ENCODE measurements at places on chromosomes 11 and 22.
A peak's percentile ranks its signal among the peaks of the same experiment; 100 is the strongest.

DNA sequence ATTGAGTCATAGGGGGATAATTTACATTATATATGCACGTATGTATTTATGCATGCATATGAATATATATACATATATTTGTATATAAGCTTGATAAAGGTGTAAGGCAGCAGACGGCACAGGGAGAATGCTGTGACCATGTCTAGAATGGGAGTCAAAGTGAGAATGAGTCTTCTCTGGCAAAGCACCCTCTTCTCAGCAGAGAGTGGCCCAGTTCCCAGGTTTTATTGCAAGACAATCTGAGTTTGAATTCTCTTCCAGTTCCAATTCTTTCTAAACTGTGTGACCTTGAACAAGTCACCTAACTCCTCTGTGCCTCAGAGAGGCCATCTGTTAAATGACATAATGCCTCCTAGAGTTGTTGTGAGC, 13.8 kb downstream of the EHF start:
- no peak for DNase-seq

DNA sequence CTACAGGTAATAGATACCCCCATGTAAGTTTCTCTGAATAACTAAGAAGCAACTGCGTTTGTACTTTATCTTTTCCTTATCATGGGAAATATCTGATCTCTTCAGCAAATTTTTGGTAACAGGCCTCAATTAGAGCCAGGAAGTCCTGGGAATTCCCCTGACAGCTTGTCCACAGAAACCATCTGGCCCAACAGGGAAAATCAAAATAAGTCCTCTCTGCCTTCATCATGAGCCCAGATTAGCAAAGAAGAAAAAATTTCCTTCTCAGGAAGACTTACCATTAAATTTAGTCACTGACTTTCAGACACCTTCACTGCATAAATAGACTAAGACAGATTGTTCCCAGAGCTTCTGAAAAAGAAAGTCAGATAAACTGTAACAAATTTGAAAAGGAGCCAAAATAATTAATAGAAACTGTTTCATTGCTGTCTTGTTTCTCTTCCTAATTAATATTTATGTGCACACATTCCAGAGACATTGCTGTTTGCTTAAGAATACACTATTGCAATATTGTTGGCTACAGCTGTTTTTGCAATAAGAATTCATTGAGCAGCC, 278.1 kb upstream of the FAT3 start:
- DNase-seq: no peak

- peak; percentile 34 for DNase-seq
These were observed 862 bp upstream of the CENATAC start for GRCh38 chr11:118996926-118997626.

DNA sequence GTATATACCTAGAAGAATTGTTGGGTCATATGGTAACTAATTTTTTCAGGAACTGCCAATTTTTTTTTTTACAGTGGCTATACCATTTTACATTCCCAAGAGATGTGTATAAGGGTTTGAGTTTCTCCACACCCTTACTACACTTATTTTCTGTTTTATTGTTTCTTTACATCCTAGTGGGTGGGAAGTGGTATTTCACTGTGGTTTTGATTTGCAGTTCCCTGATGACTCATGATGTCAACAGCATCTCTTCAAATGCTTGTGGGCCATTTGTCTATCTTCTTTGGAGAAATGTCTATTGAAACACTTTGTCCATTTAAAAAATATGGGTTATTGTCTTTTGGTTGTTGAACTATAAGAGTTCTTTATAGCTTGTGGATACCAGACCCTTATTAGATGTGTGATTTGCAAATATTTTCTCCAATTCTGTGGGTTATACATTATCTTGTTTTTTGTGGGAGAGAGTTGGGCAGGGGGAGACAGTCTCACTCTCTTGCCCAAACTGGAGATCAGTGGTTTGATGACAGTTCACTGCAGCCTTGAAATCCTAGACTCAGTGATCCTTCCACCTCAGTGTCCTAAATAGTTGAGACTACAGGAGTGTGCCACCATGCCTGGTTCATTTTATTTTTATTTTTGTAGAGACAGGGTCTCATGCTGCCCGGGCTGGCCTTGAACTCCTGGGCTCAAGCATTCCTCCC, 30.3 kb upstream of the PISD start:
- DNase-seq: no peak

- DNase-seq: no peak
These were observed 5.8 kb downstream of the THRSP start for GRCh38 chr11:78069465-78069864.

GRCh38 chr11:6433998-6434660, 6.7 kb downstream of the HPX start:
- DNase-seq: no peak

- DNase-seq: no peak
These were observed 269.3 kb upstream of the MPPED2 start for GRCh38 chr11:30855383-30856006.

GRCh38 chr11:61110255-61111049, 8.2 kb downstream of the CD5 start:
- no peak for DNase-seq

DNA sequence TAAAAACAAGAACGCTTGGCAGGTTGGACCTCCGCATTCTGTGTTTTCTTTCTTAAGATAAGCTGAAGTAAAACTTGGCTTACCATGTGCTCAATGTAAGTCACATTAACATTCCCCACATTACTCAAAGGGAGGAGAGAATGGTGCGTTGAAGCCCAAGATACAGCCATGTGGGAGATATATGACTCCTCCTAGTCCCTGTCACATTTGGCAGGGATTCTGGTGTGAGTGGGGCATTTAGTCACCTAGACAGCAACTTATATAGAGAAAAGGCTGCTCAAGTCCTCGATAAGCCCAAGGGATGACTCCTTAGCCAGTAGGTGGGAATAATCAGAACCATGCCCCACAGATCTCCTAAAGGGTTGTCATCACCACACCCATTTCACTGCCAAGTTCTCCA, 4.6 kb downstream of the PRSS23 start:
- DNase-seq: no peak

GRCh38 chr11:97158243-97158642, 768.4 kb downstream of the JRKL start:
- no peak for DNase-seq

- peak; percentile 33 for DNase-seq
These were observed 11.5 kb downstream of the C1QTNF6 start for GRCh38 chr22:37176464-37177061.

DNA sequence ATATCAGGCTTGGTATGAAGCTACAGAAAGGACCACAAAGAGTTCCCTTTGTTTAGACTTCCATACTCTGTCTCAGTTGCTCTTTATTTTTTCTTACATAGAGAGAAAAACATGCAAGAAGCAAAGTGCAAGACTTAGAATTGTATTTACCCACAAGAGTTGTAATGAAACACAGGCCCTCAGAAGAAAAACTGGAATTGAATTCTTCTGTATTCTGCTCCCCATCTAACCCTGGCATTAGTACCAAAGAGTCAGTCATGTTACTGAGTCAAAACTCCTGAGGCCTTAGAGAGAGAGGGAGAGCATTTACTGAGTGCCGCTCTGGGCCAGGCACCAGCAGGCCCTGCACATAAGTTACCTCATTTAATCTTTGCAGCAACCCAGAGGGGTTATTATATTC, 43.9 kb upstream of the DLAT start:
- no peak for DNase-seq

- DNase-seq: no peak
These were observed 36.5 kb downstream of the GRIK4 start for GRCh38 chr11:120547811-120548681.

DNA sequence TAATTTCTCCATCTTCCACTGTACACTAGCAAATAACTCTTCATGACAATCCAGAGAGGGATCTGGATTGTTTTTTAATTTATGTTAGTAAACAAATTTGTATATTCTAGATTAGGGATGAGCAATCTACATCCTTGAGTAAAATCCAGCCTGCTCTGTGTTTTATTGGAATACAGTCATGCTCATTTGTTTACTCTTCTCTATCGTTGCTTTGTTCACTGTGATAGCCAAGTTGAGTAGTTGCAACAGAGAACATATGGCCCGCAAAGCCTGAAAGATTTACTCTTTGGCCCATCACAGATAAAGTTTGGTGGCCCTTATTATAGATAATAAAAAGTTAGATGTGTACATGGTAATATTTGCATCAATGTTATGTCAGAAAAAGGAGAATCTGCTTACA, 6.2 kb upstream of the BLID start:
- no peak for DNase-seq

- DNase-seq: no peak
These were observed 101.9 kb downstream of the ARL14EP start for GRCh38 chr11:30424844-30425243.

DNA sequence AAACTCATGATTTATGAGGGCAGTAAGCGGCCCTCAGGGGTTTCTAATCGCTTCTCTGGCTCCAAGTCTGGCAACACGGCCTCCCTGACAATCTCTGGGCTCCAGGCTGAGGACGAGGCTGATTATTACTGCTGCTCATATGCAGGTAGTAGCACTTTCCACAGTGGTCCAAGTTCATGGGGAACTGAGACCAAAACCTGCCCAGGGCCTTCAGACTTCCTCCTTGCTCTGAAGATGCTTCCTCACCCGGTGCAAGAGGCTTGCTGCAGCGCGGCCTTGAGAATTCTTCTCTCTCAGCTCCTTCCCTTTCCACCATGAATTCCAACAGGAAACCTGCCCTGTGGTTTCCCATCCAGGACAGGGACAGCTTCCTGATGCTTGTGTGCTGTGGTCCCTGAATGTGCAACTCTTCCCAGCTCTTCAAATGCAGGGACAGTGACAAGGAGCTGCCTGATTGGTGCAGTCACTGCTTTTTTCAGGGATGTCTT, 53.9 kb downstream of the GGTLC2 start:
- DNase-seq: no peak

DNA sequence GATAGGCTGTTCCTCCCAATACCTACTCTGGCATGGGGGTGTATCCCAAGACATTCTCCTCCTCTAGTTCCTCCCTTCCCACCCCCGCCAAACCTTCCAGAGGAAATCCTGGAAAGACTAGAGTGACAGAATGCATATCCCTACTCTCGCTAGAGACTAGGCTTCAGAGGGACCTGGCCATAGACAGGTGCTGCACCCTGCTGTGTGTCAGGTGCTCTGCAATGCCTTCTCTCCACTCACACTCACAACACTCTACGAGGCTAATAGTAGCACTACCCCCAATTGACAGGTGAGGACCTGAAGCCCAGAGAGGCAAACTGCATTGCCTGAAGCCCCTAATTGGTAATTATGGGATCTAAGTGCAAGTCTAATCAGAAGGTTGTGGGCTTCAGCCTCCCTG, 46.2 kb upstream of the LMO1 start:
- no peak for DNase-seq

DNA sequence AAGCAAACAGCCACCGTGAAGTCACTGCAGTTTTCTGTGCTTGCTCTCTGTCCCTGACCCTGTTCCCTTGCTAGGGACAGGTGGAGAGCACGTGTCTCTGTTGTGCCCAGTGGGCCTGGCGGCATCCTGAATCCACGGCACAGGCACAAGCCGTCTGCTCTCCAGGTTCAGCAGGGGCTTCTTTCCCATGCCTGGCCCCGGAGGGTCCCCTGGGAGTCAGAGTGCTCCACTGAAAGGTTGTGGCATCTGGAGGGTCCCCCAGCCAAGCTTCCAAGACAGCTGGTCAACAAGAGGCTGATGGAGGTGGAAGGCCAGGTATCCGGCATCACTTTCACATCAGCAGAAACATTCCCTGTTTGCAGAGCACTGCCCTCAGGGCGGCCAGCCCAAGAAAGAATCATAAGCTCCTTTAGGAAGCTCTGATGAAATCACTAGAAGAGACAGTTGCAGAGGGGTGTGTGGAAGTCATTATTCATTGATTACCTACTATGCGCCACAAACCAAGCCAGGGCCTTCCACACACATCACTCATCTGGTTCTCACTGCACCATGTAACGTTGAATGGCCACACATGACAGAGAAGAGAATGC, 346.4 kb upstream of the B3GAT1 start:
- DNase-seq: no peak

DNA sequence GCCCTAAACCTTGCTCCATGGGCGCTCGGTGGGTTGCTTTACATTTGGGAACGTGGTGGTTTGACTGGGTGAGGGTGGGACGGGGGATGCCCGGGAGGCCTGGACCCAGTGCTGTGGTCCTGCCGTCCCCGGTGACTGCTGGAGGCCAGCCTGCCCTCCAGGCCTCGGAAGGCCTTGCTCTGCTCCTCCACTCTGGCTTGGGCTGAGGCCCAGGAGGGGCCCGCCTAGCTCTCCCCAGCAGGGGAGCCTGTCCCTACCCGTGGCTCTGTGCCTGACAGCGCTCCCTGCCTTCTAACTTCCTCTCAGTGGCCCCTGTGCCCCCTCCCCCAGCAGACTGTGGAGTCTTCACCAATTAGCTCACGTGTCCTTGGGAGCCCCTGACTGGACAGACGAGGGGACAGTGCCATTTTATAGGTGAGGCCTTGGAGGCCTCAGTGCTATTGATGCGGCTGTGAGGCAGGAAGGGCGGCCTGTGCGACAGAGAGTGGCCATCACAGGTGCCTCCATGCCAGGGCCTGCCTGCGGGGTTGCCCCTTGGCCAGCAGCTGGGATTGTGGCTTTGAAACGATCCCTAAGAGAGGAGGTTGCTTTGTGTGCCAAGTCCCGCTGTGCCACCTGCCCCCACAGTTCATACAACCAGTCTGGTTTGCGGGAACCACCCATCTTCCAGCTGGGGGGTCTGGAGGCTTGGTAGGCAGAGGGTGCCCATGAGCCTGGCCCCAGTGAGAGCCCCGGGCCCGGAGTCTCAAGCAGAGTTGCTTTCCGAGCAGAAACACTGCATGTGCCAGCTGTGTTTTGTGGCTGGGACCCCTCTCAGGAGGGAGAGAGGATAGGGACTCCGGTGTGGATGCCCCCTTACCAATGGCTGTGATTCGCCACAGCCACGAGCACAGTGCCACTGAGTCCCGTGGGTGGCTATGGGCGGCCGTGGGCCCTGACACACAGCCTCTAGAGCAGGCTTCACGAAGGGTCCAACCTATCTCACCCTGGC, 17.7 kb downstream of the TPCN2 start:
- no peak for DNase-seq

All from activated CD4-positive, CD25-positive, alpha-beta regulatory T cell treated with anti-CD3 and anti-CD28 coated beads, Interleukin-2, amount 50 U/mL, for 72 hours (primary cell).